Activated naive CD4-positive, alpha-beta T cell (primary cell): ENCODE measurements at places on chromosomes 12 and 14.

DNA sequence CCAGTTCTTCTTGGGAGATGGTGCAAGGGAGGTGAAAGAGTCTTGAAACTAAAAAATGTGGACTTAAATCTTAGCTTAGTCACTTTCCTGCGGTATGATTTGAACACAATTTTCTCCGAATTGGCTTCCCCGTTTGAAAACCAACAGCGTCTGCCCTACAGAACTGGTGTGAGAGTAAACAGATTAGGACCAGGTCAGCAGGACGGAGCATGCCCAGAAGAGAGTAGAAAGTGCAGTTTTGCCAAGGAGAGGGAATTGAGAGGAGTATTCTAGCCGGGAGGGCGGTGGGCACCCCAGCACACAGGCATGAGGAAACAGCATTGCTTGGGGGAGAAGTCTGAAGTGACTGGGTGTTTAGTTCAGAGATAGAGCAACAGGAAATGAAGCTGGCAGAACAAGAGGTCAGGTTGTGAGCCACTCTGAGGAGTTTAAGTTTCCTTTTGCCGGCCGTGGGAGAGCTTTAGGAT lies 927.1 kb downstream of the VRK1 start:
- no peak for DNase-seq

DNA sequence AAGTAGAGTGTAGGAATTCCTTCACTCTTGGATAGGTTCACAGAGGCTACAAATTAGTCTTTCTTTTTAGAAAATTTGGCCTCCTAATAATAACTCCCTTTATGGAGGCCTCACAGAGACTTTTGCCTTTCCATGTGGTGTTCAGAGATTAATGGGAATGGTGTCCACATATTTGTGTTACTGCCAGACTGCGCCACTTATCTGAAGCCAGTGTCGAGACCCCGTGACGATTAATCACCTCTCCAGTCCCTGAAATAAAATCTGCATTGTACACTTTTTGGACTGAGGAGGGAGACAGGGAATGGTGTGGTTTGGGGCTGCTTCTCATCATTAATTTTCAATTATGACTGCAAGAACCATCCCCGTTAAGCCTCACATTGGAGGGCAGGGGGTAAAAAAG lies 980.5 kb downstream of the FLRT2 start:
- no peak for DNase-seq

DNA sequence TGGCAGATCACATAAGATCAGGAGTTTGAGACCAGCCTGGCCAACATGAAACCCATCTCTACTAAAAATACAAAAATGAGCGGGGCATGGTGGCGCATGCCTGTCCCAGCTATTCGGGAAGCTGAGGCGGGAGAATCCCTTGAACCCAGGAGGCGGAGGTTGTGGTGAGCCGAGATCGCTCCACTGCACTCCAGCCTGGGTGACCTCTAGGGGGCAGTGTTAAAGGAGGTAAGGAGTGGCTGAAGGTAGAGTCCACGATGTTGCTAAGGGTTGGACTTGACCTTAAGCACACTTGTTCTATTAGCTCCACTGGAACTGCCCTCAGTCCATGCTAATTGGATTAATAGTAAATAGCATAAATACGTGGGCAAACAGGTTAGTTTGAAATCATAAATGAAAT lies 62.4 kb upstream of the PSMC1 start:
- no peak for DNase-seq

DNA sequence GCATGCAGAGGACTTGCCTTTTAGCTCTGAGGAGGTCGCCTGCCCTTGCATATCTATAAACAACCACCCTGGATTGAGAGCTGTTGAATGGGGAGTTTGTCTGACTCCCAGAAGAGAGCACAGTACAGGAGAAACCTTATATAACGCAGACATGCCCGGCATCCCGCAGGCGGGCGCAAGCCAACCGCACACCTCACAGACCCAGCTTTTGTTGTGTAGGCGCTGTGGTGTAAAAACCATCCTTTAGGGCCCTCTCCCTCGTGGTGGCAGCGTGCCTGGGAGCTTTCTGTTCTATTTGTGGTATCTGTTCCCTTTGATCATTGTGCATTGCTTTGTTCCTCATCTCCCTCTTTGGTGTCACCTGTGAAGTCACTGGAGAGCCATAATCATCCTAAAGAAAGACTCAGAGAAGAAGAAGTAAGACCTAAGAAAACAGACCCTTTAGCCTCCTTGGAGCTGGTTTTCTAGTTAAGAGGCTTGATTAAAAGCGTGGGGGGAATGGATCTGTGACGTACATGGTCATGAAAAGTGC lies 77.7 kb downstream of the ETV6 start:
- no peak for DNase-seq

GRCh38 chr14:77574446-77575115 lies 41.9 kb downstream of the SPTLC2 start:
- DNase-seq, result no peak

GRCh38 chr12:127716166-127716565 lies 550.8 kb upstream of the TMEM132C start:
- DNase-seq, result no peak

DNA sequence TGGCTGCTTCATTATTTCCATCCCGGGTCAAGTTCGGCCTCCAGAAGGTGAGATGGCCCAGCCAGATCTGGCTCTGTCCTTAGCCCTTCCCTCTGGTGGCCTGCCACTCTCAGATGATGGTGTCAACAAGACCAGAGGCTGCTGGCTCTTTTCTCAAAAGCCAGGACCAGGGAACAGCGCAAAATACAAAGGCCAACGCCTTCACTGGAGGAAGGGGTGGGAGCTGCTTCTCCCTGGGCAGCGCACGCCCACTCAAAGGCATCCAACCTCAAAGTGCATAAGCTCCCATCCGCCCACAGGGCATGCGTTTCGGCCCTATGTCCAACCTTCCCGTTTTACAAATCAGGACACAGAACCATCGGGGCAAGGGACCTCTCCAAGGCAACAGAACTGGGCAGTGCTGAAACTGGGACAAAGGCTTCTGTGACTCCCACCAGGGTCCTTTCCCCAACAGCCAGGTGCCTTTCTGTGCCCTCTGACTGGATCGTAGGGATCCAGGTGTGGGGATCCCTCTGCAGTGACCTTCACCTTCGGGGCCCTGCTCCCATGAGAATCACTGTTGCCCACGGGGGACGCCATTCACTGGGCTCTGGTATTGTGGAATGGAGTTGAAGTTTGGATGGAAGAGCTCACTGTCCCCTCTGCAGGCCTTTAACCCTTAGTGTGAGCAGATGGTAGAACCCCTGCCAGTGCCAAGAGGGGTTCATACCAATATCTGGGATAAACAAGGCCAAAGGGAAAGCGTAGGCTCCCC lies 76.8 kb downstream of the NINJ2 start:
- DNase-seq, result no peak

GRCh38 chr12:29499235-29499634 lies 1.7 kb upstream of the OVCH1 start:
- no peak for DNase-seq

- DNase-seq, result no peak
These were observed 72.0 kb upstream of the TBX5 start for GRCh38 chr12:114477989-114478395.

DNA sequence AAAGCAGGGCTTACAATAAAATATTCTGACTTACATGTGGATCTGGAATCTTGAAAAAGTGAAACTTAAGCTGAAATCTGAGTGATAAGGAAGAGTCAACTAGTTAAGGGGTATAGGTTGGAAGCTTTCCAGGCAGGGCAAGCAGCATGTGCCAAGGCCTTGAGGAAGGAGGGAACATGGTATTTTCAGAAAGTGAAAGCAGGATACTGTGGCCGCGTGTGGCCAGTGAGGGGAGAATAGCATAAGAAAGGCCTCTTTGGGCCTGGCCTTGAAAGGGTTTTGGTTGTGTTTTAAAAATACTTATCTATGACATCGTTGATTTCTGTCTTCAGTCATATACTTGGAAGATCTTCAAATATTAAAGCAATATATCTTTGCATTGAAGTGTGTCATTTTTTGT lies 213.4 kb downstream of the AKAP6 start:
- DNase-seq, result no peak

DNA sequence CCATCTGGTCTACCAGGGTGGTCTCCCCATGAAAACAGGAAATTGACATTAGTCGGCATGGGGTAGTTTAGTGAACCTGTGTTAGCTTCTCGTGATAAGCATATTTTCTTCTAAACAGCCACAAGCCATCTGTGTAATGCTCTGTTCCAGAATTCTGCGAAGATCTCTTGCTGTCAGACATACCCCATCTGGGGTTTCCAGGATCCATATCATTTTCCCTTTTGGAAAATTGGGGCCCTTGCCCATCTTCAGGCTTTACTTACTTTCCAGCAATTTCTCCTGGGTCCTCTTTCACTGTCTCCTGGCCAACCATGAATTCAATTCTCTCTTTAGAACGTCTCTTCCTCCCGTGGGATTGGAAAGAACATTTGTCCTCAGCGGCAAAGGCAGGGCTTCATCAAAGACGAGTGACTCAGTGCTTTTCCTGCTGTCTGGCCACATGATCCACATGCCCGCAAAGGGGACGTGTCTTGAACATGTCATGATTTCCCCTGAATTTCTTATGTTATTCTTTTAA lies 21.4 kb upstream of the NCOR2 start:
- no peak for DNase-seq

GRCh38 chr12:77625441-77625840 lies 205.3 kb upstream of the NAV3 start:
- no peak for DNase-seq

DNA sequence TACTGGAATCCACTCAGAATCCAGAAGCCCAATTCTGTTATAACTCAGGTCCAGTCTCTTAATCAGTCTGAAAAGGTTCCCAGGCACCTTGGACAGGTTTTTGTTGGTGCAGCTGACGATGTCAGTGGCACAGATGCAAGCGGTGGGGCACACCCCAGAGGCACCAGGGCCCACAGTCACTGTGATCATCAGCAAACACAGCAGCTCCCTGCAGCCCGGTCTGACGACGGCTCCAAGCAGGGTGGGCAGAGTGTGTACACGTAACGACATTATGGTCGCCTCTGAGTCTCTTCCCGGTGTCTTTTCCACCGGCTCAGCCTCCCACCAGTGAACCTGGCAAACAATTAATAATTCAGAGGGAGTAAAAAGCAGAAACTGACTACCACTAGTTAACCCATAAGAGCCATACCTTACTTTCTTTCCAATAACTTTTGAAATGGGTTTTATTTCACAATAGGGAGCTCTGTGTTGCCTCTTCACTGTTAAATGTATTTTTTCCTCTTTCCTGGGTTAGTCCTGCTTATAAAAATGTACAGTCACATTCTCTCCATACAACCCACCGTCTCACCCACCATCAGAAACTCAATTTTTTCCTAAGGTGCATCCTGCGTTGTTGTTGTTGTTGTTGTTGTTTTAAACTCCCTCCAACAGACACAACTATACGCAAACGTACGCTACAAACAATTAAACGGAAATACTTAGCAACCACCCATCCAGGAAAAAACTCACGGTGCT lies 521 bp upstream of the PCED1B start:
- peak; percentile 18 for DNase-seq

GRCh38 chr12:46770501-46771183 lies 55.2 kb downstream of the SLC38A4 start:
- DNase-seq, result no peak

- DNase-seq, result no peak
These were observed 55.6 kb downstream of the PITPNM2 start for GRCh38 chr12:123095078-123095881.

- no peak for DNase-seq
These were observed 444.1 kb upstream of the TMEM132C start for GRCh38 chr12:127822809-127823411.

GRCh38 chr12:127144770-127145169 lies 1122.2 kb upstream of the TMEM132C start:
- DNase-seq, result no peak

DNA sequence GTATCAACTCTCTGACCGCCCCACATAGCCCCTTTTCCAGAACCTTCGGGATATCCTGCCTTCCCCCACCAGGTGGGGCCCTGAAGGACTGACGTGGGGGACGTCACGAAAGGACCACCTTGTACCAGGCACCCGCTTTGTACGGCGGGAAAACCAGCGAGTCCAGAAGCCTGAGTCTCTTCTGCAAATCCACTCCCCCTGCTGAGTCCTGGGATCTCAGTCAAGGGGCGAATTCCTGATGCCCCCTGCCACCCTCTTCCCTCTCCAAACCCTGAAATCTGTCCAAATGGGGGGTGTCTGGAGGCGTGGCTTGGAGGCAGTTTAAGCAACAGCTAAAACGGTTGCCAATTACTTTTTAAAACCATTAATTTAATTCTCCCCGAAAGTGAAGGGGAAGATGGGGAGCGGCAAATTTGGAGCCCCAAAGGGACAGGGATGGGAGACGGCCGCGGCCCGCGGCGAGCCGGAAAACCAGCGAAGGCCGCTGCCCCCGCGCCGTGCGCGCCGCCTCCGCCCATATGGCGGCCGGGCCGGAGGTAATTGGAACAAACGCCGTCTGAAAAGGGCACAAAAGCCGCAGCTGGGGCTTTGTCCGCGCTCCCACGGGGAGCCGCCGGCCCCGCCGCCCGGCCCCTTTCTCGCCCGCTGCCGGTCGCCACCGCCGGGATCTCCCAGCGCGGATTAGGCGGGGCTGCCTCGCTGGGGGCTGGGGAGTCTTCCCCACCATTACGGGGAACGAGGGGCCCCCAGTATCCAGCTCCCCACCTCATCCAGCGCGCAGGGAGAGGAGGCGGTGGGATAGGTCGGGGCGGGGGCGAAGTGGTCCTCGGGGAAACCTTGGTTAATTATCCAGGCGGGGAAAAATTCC lies 6.6 kb downstream of the LHX5 start:
- no peak for DNase-seq

- no peak for DNase-seq
These were observed 78.5 kb downstream of the VCPKMT start for GRCh38 chr14:50037852-50038251.

DNA sequence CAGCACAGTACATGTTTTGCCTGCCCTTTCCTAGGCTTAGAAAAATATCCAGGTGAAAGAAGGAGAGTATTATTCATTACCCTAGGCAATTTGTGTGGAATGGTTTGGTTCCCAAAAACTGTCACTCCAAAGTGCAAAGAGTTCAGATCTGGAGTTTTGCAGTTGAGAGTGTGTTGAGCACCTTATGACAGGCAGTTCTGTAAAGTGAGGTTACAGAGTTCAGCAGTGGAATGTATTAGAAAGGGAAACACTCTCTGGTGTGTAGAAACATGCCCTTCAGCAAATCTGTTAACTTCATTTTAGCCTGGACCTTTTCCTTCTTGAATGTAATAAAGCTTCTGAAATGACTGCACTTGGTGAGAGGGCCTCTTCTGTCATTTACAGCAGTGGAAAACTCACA lies 154.0 kb upstream of the SSTR1 start:
- DNase-seq, result no peak
